CD4-positive, alpha-beta T cell treated with Interleukin-2 at 100 ng/mL for 4 hours (primary cell): ENCODE measurements at places on chromosomes 5 and 9.
A peak's percentile ranks its signal among the peaks of the same experiment; 100 is the strongest.

DNA sequence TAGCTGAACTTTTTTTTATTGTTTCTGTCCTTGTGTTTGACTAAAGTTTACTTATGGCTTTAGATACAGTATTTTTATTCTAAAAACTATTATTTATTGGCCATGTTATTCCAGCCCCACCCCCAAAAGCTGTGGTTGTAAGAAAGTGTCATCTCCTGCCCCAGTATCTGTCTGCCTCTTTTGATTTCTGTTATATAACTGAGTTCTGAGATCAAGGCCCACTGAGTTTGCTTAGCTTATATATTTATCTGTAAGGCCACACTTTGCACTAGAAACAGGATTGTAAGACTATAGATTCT is 116.8 kb upstream of the TNFAIP8 start:
- DNase-seq, result no peak

- no peak for DNase-seq
Measured at GRCh38 chr9:126773004-126773607, 31.7 kb upstream of the ZBTB43 start.

- DNase-seq, result no peak
Measured at GRCh38 chr9:8868632-8869031, 1069.1 kb upstream of the DMAC1 start.

- no peak for DNase-seq
Measured at GRCh38 chr5:128262911-128263310, 179.3 kb downstream of the SLC12A2 start.

GRCh38 chr9:38681747-38682227 is 38.1 kb downstream of the FAM240B start:
- no peak for DNase-seq

GRCh38 chr5:133240425-133241091 is 188.7 kb downstream of the HSPA4 start:
- DNase-seq, result peak; percentile 13

GRCh38 chr5:146208916-146209522 is 5.6 kb downstream of the RBM27 start:
- no peak for DNase-seq

GRCh38 chr5:169121630-169122420 is 179.1 kb downstream of the SLIT3 start:
- no peak for DNase-seq

- DNase-seq, result no peak
Measured at GRCh38 chr9:7341571-7341970, 458.0 kb downstream of the DMAC1 start.

GRCh38 chr9:24132244-24132643 is 306.2 kb upstream of the ELAVL2 start:
- DNase-seq, result no peak

GRCh38 chr9:82021198-82021597 is 32.6 kb downstream of the SPATA31D1 start:
- no peak for DNase-seq

DNA sequence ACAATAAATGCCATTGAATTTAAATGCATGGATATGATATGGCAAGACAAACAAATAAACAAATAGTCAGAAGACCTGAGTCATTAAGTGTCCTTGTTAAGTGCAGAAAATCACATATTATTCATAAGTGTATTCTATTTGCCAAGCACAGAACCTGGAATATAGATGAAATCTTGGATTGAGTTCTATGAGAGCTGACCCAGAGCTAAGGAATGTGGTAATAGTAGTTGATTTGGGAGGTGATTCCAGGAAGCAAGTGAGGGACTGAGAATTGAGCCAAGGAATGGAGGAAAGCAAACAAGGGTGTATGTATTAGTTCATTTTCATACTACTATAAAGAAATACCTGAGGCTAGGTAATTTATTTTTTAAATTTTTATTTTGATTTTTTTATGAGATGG is 208.9 kb downstream of the TRIM32 start:
- no peak for DNase-seq

GRCh38 chr9:30060976-30061375 is 2323.5 kb upstream of the ACO1 start:
- no peak for DNase-seq

DNA sequence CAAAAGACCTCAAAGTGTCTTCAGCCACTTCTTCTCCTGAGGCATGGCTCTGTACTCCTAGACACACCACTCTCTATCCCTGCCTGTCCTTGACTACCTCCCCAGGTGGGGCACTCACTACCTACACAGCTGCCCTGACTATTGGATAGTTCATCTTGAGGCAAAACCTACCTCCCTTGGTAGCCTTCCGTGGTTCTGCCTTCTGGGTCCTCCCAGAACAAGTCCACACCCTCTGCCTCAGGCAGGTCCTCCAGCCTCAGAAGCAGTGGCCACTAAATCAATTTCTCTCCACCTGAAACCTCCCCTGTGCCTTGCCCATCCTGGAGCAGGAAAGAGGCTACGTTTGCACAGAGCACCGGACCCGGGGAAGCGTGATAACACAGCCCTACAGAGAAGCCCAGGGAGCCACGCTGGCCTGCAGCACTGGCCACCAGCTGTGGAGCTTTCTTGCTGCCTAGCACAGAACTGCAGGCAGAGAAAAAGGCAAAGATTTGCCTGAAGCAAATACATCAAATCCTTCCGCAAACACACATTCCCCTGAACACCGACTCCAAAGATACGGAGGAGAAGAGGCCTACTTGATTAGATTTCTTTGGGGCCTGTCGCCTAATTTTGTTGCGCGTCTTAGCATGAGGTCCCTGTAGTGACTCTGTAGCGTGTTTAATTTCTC is 141.8 kb downstream of the C9orf50 start:
- no peak for DNase-seq

DNA sequence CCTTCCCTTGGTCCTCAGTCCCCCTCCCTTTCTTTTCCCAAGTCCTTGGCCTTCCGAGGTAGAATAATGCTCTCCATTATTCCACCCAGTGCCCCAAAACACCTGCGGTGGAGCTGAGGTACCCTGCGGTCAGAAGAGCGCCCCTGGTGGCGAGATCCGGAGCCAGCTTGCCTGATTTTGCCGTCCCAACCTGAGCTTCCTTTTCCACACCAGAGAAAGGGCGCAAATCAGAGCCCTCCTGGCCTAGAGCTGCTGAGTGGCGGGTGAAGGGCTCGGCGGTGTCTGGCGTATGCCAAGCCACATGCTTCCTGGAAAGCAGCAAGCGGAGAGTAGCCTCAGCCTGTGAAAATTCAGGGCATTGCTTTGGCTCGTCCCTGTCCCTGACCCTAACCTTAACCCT is 21.1 kb upstream of the CARTPT start:
- no peak for DNase-seq

DNA sequence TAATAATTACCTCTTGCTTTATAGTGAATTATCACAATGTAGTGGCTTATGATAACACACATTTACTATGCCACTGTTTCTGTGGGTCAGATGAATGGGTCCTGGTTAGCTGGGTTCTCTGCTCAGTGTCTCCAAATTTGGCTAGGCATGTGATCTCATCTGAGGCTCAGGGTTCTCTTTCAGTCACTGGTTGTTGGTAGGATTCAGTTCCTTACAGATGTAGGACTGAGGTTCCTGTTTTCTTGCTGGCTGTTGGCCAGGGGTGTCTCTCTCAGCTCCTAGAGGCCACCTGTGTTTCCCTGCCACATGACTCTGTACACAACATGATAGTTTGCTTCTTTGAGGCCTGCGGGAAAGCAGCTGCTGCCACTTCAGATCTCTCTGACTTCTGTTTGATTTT is 7.1 kb downstream of the NFX1 start:
- DNase-seq, result peak; percentile 6

DNA sequence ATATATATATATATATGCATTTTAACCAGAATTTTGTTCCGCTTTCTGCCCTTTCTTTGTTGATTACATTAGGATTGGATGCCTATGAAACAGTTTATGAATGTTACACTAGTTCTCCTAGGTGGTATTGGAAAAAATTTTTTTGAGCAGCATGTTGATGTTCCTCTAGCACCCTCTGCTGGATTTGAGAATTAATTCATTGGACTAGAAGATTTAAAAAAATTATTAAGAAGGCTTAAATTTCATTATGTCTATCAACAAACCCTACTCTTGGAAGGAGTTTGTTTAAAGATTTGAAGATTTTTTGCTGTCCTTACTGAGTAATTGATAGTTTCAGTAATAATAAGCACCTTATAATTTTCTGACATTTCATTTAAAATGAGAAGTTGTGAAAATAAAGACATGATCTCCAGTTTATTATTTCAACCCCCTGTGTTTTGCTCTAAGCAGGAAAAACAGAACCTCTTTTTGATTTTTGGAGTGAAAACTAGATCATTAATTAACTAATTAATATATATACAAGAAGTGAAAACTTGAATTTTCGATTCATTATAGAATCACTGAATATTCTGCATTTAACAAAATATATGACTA is 89.6 kb downstream of the CCDC171 start:
- peak; percentile 10 for DNase-seq

DNA sequence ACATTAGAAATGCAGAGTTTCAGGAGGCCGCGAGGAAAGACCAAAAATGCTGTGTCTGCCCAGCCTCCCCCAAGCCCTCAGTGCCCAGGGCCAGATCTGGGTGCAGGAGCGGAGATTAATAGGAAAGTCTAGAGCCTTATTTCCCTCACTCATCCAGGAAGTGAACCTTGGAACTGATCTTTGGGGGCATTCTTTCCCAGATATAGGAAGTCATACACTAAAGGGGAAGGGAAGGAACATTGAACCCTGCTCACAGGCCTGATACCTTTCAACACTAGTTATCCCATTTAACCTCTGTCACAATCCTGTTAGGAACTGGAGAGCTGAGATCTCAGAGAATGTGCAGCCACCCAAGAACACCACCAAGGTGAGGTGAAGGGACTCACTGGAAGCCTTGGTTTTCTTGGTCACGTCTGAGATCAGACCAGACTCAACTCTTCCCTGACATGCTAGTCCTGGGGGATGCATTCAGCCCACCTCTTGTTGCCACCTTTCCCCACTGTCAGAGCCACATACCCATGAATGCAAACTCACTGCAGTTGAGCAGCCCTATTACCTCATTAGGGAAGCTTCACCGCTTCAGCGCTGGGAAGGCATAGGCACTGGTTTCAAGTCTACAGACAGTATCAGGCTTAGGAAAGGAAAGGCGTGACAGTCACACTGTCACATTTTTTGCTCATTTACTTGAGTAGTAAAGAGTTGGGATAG is 95.0 kb downstream of the KIAA1958 start:
- no peak for DNase-seq

GRCh38 chr9:34589636-34590380 is at the start of gene CNTFR:
TSS of gene CNTFR (minus strand) at chr9:34589724. CDS start at chr9:34568981, 20,743 bp downstream.
- DNase-seq, result no peak

DNA sequence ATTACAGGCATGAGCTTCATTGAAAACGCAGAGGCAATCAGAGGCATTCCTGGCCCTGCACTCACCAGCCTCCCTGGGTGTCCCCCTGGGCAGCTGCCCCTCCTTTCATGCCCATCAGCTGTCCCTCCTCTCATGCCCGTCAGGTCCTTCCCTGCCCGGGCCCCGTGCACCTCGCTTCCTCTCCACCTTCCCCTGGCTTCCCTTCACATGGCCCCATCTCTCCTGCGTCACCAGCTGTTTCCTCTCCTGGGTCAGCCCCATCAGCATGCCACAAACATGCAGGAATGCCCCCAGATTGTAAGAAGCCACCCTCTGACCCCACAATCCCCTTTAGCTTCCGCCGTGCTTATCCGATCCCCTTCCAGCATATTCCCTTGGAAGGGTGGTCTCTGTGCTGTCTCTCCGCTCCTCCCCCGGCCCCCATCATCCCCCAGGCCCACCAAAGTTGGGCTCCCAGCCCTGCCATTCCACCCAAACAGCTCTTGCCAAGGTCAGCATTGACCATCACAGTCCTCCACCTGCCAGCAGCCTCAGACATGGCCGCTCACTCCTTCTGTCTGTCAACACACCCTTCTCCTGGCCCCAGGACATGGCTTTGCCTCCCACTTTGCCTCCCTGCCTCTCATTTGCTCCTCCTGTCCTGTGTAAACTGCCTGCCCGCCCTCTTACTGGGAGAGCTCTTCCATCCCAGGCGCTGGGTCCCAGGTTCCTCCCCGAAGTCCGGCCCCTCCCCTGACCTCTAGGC is 98.6 kb upstream of the IER5L start:
- no peak for DNase-seq

DNA sequence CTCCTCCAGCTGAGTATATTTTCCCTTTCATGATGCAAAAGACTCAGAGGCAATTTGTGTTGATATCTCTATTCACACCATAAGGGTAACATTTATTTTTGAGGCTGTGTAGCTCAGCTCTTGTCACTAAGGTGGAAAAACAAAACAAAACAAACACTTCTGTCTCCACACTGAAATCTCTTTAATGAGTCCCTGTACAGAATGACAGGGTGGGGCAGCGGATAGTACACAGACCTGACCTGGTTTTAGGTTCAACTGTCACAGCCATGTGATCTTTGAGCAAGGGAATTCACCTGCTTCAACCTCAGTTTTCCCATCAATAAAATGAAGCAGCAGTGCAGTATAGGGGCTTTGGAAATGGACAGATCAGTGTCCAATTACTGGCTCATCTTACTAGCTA is 29.3 kb downstream of the TLR4 start:
- no peak for DNase-seq

DNA sequence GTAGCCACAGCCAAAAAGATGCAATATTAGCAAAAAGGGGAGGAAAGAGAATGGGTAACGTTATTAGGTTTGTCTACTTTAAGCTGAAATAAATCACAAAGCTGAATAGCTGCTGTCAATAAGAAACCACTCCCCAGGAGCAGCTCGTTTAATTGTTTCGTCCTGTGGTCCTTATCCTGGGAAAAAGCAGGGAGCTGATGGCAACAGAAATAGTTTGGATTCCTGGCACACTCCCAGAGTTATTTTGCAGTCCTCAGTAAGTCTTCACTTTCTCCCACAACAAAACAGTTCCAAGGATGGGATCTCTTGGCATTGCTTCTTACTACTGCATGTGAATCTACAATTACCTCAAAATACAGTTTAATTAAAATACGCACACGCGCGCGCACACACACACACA is 28.8 kb downstream of the FRMD3 start:
- DNase-seq, result no peak

DNA sequence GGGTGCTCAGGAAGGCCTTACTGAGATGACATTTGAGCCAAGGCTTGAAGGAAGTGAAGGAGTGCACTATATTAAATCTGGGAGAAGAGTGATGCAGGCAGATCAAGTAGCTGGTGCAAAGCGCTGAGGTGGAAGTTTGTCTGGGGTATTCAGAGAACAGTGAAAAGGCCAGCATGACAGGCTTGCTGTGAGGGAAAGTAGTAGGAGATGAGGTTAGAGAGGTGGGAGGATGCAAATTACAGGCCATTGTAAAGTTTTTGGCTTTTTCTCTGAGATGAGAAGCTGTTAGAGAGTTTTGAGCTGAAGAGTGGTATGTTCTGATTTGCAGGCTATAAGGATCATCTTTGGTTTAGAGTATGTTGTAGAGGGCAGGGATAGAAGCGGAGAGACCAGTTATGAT is 80.8 kb upstream of the GRHPR start:
- DNase-seq, result no peak

GRCh38 chr9:111691672-111692329 is 30.4 kb downstream of the GNG10 start:
- DNase-seq, result peak; percentile 17

GRCh38 chr9:71465392-71465791 is 302.9 kb downstream of the CEMIP2 start:
- DNase-seq, result no peak

GRCh38 chr9:36461323-36461722 is 61.3 kb upstream of the RNF38 start:
- DNase-seq, result no peak

- no peak for DNase-seq
Measured at GRCh38 chr9:110801426-110801825, 132.8 kb downstream of the MUSK start.

GRCh38 chr5:178307267-178308045 is 74.9 kb upstream of the PHYKPL start:
- DNase-seq, result no peak

GRCh38 chr5:149089796-149090195 is 26.9 kb upstream of the SH3TC2 start:
- no peak for DNase-seq

GRCh38 chr9:108642871-108643270 is 212.9 kb downstream of the ACTL7B start:
- no peak for DNase-seq
